Muscle of arm (tissue), 14 donors: ENCODE measurements at places on chromosomes 2 and 18. TPM values are rescaled to one million over a fixed set of nuclear protein-coding genes. Genes with fewer than 3 reads are reported as not detected.

The SCN1A gene
- polyA plus RNA-seq, result 0.08 TPM

The DUSP19 gene
- 4.2 TPM for polyA plus RNA-seq

The SIX3 gene
- not detected for polyA plus RNA-seq

The EGR4 gene
- not detected for polyA plus RNA-seq

The CFAP53 gene
- 0.57 TPM for polyA plus RNA-seq

The AGXT gene
- polyA plus RNA-seq, result not detected

The OTOS gene
- polyA plus RNA-seq, result not detected

The SCG2 gene
- 8.1 TPM for polyA plus RNA-seq

The RAX gene
- polyA plus RNA-seq, result not detected

The ZAP70 gene
- polyA plus RNA-seq, result not detected

The RBM43 gene
- 10.2 TPM for polyA plus RNA-seq

The CYTIP gene
- polyA plus RNA-seq, result 0.42 TPM

The LBX2 gene
- 0.48 TPM for polyA plus RNA-seq

The KCTD1 gene
- 16.8 TPM for polyA plus RNA-seq

The NTSR2 gene
- polyA plus RNA-seq, result not detected

The MBOAT2 gene
- polyA plus RNA-seq, result 107 TPM

The PLCL1 gene
- 24.6 TPM for polyA plus RNA-seq

The NDUFS1 gene
- 81.3 TPM for polyA plus RNA-seq

The WDR75 gene
- polyA plus RNA-seq, result 38.8 TPM

The UGT1A10 gene
- polyA plus RNA-seq, result not detected

The CD8A gene
- 0.46 TPM for polyA plus RNA-seq

The DES gene
- polyA plus RNA-seq, result 5,935 TPM

The CHRNA1 gene
- polyA plus RNA-seq, result 177 TPM

The KCNG2 gene
- polyA plus RNA-seq, result 0.36 TPM

The MSTN gene
- 35.7 TPM for polyA plus RNA-seq

The GAL3ST2 gene
- polyA plus RNA-seq, result not detected

The CREG2 gene
- 3.6 TPM for polyA plus RNA-seq

The XPO1 gene
- polyA plus RNA-seq, result 208 TPM

The FAM237A gene
- polyA plus RNA-seq, result not detected

The EVX2 gene
- polyA plus RNA-seq, result not detected

The UGT1A8 gene
- polyA plus RNA-seq, result not detected

The PROKR1 gene
- not detected for polyA plus RNA-seq

The CLEC4F gene
- 0.13 TPM for polyA plus RNA-seq

The MAL gene
- polyA plus RNA-seq, result 3.7 TPM

The TWSG1 gene
- polyA plus RNA-seq, result 56.4 TPM

The DYSF gene
- polyA plus RNA-seq, result 114 TPM

The KCNJ3 gene
- 1.1 TPM for polyA plus RNA-seq

The EIF2B4 gene
- 32.5 TPM for polyA plus RNA-seq

The EMILIN1 gene
- polyA plus RNA-seq, result 41.3 TPM
